ENCODE measurements at places on chromosomes 12 and 14.
A peak's percentile ranks its signal among the peaks of the same experiment; 100 is the strongest.

- DNase-seq: no peak
These were observed 612.4 kb downstream of the NRXN3 start for GRCh38 chr14:78782551-78782950.

DNA sequence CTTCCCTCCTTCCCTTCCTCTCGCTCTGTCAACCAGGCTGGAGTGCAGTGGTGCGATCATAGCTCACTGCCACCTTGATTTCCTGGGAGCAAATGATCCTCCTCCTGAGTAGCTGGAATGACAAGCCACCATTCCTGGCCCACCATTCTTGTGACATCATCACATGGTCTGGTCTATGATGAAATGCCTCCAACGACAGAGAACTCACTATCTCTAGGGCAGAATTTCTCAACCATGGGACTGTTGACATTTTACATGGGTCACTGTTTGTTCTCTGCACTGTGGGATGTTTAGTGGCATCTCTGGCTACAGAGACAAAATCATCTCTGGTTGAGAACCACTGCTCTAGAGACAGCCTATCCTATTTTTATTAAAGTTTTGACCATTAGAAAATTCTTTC, 9.7 kb downstream of the VRK1 start:
- no peak for DNase-seq

DNA sequence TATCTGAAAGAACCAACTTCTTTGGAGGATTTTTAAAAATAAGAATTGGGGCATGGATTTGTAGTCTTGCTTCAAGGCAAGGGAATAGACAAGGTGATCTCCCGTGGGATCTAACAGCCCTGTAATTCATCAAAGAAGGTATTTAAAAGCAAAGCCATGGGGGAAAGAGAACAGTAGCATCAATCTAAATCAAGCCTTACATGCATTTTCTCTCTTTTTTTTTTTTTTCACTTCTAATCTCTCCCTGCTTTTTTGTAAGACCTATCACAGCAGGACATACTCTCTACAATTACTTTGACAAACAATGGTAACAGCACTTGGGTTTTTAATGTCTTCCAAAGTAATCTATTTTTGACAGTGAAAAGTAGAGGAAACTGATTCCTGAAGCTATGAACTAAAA, 367.9 kb downstream of the PAWR start:
- DNase-seq: no peak

GRCh38 chr14:70140614-70141013, 48.1 kb downstream of the SLC8A3 start:
- no peak for DNase-seq

DNA sequence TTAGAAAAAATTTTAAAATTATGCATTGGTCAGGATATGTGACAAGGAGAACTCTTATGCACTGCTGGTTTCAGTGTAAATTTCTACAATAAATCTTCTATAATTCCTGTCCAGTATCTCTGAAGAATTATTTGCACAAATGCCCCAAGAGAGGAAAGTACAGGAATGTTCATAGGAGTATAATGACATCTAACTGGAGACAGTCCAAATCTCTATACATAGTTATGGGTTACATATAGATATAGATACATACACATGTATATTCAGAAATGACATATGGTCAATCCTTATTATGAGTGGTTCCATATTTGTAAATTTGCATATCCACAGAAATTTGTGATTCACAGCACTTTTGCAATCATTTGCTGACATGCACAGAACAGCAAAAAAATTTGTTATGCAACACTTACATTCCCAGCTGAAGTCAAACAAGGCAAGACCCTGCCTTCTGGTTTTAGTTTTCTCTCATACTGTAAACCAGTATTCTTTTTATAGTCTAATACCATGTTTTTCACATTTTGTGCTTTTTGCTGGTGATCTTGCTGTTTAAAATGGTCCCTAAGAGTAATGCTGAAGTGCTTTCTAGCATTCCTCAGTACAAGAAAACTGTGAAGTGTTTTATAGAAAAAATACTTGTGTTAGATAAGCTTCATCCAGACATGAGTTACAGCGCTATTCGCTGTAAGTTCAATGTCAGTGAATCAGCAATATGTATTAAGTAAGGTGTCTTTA, 103.8 kb downstream of the SLC16A7 start:
- DNase-seq: peak; percentile 10

DNA sequence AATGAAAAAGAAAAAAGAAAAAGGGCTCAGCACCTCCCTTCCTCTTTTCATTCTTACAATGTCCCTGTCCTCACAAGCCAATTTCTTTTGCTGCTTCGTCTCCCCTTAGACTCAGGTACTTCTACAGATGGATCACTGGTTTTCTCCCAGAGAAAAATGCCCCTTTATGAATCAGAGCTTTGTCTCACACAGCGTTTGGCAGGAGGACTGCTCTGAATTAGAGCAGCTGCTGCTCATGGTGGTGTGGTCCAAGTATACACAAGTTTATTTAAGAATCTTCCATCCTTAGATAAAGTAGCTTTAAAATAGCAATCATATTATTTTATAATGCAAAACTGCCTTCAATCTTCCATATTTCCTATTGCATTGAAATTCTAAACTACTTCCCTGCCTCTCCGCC, 80.3 kb downstream of the SLC8A3 start:
- DNase-seq: no peak

- DNase-seq: no peak
These were observed 264.6 kb downstream of the ALG10 start for GRCh38 chr12:34286934-34287333.

GRCh38 chr12:119308708-119309456, 25.6 kb upstream of the CCDC60 start:
- no peak for DNase-seq

GRCh38 chr12:570921-571794, 92.1 kb downstream of the NINJ2 start:
- DNase-seq: peak; percentile 90

DNA sequence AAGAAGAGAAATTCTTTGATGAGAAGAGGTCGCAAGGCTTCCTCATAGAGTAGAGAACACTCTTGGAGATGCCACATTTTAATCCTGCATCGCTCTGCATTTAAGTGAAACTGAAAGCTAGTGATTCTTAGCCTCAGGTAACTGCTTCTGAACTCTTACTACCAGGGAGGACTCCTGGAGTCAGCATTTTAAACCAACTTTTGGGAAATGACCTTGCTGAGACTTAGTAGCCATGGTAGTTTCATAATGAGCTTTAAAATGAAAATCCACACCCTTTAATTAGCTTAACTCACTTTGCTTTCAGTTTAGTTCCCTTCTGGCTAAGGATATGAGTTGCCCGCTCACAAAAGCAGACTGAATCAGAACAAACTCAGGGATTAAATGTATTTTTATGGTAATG, 80.3 kb downstream of the SYNE2 start:
- DNase-seq: peak; percentile 47

- no peak for DNase-seq
These were observed 102.6 kb upstream of the RFX4 start for GRCh38 chr12:106480251-106480650.

DNA sequence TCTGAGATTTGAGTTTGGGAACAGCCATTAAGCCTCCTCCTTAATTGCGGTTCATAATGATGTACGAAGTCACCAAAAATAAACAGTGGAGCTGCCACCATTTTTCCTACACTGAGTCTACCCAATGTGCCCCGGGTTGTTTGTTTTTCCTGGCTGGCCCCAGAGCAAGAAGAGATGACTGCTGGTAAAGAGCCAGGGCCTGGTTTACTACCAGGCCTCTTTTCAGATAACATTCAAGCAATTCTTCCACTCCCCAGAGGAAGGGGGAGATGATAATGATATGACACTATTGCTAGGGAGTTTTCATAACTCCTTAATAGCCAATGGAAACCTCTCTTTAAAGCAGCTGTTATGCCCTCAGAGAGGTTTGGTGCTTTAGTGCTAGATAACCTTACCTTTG, 42.3 kb downstream of the BRAP start:
- peak; percentile 80 for DNase-seq

DNA sequence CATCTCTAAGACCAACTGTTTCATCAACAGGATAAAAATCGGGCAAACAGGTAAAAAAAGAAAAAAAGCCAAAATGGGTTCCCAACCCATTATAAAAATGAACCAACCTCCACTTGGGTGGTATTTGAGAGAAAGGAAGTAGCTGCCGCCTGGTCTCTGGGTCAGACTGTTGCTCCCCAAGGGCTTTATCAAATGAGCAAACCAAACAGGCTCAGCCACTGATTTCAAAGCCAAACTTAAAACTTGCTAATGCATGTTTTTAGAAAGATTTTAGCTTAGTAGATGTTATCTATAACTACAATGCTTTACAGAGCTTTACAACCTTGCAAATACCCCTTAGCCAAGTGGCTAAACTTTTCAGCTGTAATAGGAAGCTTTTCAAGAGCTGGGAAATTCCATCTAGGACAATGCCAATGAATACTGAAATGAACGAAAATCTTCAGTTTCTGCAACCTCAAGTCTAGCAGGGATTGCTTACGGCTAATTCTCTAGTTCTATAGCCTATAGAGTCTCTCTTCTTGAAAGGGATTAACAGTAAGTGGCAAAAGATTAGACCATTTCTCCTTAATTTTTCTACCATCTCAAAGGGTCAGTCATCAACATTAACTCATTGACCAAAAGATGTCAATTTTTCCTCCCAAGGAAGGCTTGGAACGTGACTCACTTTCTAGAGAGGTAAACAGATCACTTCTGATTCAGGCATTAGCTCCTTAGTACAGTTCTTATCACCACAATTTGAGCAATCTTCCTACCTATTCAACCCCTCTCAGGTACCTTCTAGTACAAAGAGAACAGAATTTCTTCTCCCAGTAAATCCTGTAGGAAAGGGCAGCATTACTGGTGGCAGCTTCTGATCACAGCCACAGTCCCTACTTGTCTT, 4.2 kb downstream of the PPM1H start:
- DNase-seq: no peak

GRCh38 chr12:1170411-1170810, 179.4 kb downstream of the ERC1 start:
- no peak for DNase-seq

DNA sequence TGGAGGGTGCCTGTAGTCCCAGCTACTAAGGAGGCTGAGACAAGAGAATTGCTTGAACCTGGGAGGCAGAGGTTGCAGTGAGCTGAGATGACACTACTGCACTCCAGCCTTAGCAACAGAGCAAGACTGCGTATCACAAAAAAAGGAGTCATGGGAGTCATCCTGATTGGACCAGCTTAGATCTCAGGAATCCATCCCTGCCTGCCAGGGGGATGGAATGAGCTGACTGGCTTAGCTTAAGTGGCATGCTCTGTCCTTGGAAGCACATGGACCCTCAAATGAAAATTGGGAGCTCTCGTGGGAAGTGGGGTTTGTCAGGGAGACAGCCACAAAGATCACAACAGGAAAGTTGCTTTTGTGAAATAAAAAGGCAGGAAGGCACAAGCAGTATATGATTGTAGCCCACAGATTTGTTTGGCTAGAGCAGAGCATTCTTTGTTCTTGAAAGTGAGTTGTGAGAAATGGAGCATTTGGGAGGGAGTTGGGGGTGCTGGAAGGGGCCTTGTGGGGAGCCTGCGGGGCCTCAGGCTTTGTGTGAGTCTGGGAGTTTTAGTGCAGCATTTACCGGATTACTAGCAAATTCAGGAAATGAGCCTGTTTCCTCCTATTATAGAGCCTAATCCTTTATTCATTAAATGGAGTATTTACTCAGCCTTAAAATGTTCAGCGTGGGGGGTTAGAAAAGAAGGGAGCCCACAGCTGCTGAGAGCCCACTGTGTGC, 30.7 kb downstream of the DGLUCY start:
- peak; percentile 77 for DNase-seq

DNA sequence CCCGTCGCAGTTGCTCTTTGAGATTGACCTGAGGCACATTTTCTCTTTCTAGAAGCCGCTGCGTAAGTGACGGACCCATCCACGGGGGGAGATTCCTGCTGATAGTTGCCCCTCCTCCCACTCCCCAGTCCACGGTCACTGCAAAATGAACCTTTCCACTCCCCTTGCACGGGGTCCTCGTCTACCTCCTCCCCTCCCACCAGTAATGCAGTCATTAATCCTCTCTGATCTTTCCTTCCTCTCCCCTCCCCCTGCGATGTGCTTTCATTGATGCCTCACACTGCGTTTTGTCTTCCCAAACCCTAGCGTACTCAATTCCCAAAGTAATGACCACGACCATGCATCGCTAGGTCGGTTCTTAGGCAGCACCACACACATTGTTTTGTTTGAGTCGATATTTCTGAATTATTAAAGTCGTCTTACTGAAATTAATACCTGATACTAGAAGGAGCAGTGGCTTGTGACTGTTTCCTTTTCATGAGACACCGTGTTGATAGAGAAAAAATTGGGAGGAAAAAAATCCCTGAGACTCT, 857 bp downstream of the ETNK1 start:
- peak; percentile 67 for DNase-seq

Measured in astrocyte of the hippocampus (primary cell).